HuH-7 (cell line): ENCODE measurements at places on chromosomes 12 and 14.
A peak's percentile ranks its signal among the peaks of the same experiment; 100 is the strongest.

DNA sequence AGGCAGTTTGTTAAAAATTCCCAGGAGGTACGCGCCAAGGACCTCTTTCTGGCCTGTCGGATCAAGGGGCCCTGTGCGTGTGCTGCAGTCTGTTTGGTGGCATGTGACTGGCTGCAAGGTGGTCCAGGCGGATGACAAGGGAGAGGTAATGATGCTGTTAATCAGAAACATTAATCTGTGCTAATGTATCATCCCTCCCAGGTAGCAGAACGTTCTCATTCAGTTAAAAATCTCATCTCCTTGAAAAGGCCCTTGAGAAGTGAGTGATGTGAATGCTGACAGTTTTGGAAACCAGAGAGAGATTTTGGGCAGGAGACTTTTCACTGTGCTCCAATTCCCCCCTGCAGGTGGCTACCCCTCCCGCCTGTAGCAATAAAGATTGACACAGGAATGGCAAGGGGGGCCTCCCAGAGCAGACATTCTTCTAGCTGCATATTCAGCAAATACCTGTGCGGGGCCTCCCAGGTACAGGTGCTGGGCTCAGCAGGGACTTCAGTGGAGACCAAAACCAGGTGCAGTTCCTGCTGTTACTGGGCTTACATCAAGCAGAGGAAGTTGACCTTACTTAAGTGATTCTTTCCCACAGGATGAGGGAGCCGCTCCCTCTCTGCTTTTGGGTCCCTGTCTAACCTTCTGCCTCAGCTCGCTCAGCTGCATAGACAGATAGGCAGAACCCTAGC, 364.8 kb downstream of the CACNA1C start:
- DNase-seq: no peak

GRCh38 chr12:55253281-55253680, 8.9 kb downstream of the OR6C74 start:
- no peak for DNase-seq

- no peak for DNase-seq
Observed at GRCh38 chr12:87687362-87687761, 341.8 kb downstream of the C12orf50 start.

GRCh38 chr12:94812345-94812744, 162.0 kb upstream of the TMCC3 start:
- DNase-seq: no peak

- DNase-seq: no peak
Observed at GRCh38 chr14:54475911-54476310, 12.9 kb downstream of the GMFB start.

DNA sequence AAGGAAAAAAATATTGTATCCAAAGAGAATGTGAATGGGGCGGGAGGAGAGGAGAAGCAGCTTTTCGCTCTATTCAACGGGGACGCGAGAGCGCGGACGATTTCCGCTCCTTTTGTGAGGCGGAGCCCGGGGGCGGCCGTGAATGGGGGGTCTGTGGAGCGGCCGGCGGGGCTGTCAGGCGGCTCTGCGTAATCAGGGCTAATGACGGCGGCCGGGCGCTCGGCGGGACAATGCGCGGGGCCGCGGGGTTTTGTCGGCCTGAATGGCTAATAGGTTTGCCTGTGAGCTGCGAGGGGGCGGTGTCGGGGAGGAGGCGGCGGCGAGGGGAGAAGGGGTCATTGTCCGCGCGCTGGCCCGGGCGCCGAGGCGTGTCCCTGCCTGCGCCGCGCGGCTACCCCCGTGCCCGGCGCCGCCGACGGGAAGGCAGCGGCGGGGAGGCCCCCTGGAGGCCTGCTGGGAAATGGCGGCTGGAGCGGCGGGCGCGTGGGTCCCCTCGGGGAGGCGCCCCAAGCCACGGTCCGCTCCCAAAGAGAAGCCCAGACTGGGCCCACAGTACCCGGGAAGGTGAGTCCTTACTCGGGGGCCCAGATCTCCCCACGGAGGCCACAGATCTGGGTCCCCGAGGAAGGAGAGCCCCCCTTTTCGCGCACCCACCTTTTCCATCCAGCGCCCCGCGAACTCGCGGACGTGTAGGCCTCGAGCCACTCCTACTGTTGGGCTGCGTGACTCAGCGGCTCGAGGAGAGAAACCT, 6.0 kb downstream of the SIX6 start:
- peak; percentile 66 for DNase-seq

DNA sequence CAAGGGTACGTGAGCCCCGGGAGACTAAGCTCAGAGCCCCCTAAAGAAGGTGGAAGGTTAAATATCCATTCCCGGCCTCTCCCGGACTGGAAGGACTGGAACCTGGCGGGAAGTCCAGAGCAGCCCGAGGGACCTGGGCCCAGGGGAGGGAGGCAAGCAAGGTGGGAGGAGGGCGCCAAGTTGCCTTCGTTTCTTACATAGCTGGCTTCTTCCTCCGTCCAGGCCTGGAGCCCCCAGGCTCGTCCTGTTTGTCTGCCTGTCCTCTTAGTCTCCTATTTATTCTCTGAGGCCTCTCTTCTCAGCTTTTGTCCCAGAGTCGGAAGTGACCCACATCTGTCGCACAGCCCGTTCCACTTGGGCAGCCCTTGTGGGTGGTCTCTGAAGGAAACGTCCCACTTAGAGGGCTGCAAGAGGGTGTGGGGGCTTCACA, 745 bp downstream of the PCK2 start:
- no peak for DNase-seq

- no peak for DNase-seq
Observed at GRCh38 chr12:13539051-13539450, 342.5 kb downstream of the EMP1 start.

DNA sequence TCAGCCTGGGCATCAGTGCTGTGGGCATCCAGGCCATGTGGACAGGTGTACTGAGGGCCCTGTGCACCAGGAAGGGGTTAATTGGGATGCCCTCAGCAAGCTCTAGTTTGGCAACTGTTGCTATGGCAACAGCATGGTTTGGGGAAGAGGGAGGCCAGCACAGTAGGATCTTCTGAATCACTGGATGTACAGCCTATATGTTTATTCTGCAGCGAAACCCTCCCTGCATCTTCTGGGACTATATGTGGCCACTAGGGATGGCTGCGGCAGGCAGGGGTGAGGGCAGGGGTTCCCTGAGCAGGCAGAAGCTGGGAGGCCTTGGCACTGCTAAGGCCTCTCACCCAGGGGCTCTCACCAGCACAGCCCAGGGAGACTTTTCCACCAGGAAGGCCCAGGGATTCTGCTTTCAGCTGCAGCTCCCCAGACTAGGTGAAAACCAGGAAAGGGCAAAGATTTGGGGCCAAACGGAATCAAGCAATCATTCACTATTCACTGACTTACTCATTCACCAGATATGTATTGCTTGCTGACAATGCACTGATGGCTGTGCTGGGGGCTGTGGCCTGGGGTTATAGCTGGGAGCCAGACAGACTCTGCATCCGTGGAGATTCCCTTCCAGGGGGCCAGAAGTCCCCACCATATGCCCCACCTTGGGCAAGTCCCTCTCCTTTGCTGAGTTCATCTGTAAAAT, 42.8 kb downstream of the IRF2BPL start:
- DNase-seq: no peak

- no peak for DNase-seq
Observed at GRCh38 chr14:87629788-87630187, 363.2 kb downstream of the GALC start.
